AG04450 (cell line): ENCODE measurements at places on chromosomes 11 and 22.

DNA sequence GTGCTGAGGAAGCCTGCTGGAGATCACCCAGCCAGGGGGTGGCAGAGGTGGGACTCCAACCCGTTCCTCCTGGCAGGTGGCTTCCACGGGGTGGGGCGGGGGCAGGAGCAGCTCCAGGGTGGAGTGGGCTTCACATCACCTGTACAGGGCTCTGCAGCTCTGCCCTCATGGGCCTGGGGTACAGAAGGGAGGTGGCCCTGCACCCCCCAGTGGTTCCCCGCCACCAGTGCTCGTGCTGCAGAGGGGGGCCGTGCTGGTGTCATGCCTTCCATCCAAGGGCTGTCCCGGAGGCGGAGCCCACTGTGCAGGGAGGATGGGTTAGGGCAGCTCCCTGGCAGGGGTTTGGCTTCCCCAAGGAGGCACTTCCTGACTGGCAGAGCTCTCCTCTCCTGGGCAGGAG, 76.4 kb upstream of the SHISAL1 start:
- DNase-seq, result no peak

DNA sequence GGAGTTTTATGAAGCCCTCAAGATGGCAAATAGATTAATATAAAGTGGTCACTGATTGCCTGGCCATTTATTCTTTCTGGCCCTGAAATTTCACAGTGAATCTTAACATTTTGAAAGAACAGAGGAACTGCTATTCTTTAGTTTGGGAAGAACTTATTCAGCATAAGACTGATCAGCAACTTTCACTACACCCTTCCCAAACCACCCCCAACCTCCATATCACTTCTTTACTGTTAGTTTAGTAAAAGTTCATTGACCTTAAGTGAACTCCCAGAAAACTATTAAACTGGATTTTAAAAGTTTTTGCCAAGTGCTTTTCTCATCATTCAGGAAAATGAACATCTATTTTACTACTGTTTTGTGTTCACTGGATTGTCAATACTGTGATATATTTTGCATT, 77.4 kb downstream of the NARS2 start:
- no peak for DNase-seq

- no peak for DNase-seq
Observed at GRCh38 chr11:8229299-8230177, 34.1 kb downstream of the LMO1 start.

DNA sequence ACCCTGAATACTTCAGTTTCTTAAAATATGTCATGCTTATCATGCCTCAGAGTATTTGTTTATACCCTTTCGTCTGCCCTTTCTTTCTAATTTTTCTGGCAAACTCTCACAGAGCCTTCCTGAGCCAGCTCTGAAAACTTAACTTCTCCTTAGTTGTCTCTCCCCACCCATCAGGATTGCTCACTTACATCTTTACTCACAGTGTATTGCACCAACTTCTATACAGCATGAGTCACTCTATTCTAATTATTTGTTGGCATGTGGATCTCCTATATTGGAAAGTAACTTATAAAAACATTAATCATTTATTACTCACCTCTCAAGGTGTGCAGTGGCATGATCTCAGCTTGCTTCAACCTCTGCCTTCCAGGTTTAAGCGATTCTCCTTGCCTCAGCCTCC, 114.9 kb downstream of the FANCF start:
- no peak for DNase-seq

DNA sequence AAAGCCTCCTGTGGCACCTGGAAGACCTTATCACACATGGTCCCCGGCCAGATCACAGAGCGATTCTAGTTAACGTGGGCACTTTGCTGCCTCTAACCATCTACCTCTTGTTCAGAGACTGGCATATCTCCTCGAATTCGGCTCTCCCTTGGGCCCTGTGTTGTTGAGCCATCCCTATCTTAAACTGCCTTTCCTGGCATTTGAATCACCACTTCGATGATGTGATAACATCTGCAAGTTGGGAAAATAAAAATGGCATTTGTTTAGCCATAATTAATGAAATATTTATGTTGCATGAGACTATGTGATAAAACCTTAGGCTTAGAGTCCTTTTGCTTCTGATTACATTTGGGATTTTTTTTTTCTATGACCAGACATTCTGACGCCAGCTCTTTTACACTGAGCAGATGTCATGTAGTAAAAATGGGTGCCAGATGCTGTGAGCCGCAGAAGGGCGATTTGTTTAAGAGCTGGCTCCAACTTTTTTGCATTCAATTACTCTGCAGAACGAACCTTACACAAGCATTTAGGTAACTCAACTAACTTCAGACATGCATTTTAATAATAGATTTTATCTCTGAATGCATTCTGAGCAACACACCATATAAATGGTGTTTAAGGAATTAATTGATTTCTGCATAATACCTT, 58.5 kb upstream of the PARVA start:
- peak; percentile 75 for DNase-seq

DNA sequence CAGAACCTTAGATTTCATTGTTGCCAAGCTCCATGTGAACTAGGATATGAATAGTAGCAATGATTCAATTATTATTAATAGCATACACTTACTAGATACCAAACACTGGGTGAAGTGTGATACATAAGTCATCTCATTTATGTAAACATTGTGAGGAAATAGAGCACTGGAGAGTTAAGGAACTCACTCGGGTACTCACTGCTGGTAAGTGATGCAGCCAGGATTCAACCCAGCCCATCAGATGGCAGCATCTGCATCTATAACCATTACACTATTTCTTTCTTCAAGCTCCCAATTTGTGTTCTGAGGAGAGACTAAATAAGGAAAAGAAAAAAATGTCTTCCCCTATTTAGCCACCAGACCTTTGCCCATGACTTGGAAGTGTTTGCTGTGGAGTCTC, 10.2 kb upstream of the ALG8 start:
- DNase-seq, result peak; percentile 47

DNA sequence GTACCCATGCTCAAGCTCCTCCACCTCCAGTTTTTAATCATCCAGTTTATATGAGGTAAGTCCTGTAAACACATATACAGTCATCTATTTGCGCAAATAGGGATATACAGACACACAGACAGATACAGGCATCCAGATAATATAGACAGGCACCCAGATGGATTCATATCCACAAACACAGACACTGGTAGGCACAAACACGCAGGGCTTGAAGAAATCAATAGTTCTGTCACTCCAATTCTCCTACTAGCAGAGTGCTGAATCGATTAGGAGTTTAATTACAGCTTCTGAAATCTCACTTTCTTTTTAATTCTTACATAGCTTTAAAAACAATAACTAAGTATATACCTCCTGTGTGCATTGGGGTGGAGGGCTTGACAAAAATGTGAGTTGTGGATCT, 56.0 kb downstream of the INSC start:
- no peak for DNase-seq

DNA sequence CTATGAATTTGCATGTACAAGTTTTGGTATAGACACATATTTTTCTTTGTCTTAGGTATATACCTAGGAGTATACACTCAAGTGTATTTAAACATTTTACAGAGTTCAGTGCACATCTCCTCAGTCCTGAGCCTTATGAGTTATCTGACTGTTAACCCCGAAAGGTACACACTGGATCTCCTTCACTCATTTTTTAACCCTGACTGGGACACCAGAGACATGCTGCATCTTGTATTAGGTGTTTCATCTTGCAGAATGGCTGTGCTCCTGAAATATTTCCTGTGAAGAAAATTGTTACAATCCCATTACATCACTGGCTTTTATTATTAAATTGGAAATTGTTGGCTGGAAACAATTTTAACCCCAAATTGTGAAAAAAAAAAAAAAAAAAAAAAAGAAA, 15.3 kb downstream of the PARVA start:
- DNase-seq, result no peak

- DNase-seq, result no peak
Observed at GRCh38 chr11:76856106-76856505, 4.6 kb upstream of the ACER3 start.

DNA sequence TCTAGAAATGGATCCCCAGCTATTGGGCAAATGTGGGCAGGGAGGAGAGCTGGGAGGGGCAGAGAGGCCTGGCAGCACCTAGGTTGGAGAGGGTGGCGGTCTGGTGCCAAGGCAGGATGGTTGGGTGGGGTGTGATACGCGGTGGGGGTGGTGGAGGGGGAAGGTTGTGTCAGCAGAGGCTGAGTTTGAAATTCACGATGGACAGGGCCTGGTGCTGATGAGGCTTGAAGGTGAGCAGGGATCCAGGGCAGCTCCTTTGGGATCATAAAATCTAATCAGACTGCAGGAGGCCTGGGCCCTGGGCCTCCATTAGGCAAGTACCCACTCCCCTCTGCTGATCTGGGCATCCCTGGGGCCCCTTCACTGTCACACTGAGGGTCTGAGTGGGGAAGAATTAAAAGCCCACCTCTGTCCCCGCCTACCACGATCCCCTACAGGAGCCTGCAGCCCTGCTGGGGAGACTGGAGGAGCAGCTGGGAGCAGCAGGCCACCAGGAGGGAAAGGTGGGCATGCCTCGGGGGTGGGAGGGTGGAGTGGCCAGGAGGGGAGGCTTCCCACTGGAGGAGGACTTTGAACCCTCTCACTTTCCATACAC, 24.0 kb downstream of the IGLL1 start:
- DNase-seq, result no peak

DNA sequence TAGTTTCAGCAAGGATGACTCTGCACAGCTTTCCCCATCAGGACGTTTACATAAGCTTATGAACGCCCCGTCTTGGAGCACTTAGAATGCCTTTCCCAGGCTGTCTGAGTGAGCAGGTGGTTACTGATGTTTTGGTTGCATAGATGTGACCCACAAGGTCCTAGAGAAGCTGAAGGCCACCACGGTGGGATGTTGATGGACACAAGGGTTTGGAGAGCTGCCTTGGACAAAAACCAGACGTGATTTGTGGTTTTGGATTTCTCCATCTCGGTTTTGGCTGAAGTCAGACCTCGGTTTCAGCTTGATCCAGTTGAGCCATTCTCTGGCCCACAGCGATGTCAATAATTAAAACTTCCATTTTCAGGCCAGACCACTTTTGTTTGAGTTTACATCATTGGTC, 151.9 kb downstream of the LDLRAD3 start:
- DNase-seq, result no peak

DNA sequence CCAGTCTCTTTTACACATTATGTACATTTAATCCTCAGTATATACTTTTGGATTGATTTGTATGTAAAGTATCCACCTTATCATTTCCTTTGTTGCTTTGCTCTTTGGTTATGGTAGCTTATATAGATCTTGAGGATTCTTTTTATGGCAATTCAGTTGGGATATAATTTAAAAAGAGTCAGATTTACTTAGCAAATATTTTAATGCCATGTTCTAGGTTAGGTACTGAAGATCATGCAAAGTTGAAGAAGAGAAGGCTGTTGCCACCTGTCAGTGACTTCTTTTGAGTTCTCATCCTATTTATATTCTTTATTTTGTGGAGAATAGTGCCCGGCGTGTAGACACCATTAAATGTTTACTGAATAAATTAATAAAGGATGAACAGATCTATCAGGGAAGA, 279.7 kb downstream of the TMEM135 start:
- DNase-seq, result no peak

GRCh38 chr11:114466742-114467141, 27.5 kb downstream of the REXO2 start:
- DNase-seq, result no peak

DNA sequence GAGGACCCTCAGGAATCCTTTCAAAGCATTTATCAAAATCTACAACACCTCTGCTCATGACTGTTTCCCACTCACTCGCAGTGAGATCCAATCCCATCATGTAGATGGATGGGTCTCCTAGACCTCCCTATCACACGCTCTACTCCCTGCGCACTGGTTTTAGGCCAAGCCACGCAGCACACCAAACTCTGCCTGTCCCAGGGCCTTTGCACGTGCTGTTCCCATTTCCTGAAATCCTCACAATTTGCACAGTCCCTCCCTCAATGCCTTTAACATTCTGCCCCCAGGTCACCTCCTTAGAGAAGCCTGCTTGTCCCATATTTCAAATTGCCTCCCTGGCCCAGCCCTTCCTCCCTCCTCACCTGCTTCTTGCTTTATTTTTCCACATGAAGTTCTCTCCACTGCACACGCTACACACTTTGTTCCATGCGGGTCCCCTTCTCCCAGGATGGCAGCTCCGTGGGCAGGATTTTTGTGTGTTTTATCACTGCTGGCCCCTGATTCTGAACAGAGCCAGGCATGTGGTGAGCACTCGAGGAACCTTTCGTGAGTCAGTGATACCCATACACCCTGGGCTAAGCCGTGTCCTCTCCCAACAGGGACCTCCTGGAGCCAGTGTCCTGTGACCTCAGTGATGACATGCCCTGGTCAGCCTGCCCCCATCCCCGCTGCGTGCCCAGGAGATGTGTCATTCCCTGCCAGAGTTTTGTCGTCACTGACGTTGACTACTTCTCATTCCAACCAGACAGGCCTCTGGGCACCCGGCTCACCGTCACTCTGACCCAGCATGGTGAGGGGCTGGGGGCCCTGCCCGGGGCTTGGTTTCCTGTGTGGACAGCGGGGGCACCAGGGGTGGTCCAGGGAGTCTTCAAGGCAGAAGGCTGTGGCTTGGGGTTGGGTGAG, 12.2 kb downstream of the CSF2RB start:
- no peak for DNase-seq

GRCh38 chr11:44624761-44625221, 59.3 kb downstream of the CD82 start:
- no peak for DNase-seq

GRCh38 chr11:14932447-14932846, 39.7 kb downstream of the CALCA start:
- no peak for DNase-seq

GRCh38 chr22:28075358-28075981, 156.4 kb upstream of the PITPNB start:
- DNase-seq, result peak; percentile 42

DNA sequence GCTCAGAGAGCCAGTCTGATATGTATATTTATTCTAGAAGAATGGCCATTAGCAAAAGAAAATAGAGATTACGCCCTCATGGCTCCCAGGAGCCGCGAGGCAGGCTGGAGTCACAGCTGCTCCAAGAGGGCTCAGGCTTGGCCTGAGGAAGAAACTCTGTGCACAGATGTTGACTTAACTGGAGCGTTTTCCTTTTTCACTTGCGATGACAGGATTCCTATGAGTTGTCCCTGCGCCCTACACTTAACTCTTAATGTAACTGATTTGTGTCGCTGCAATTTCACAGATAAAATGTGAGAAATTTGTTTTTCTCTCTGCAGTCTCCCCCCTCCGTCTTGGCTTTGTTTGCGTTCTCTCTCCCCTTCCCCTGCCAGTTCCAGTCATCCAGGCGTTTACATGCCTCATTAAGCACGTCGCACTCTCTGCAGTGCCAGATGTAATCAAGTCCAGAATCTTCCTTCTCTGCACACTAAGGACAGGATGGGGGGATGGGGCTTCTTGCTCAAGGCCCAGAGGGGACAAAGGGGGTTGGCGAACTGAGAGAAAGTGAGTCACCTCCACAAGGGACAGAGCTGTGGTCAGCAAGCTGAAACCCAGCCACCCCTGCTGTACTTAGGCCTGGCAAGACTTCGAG, 1060.1 kb downstream of the NTM start:
- no peak for DNase-seq

DNA sequence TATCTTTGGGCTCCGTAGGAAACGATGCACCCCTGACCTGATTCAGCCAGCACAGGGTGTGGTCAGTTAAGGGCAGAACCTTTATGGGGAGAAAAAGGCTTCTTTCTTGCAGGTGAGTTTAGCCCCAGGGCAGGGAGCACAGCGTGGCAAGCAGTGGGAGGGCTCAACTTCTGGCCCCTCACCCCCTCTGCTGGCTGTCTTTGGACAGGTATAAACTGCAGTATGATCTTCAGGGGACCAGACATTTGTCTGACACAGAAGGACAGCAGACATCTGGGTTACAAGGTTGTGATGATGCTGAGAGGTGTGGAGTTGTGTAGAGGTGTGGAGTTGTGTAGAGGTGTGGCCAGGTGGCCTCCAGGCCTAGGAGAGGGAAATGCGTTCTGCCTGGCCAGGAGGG, 324.0 kb upstream of the PLET1 start:
- no peak for DNase-seq

GRCh38 chr11:124167826-124168231, 15.3 kb upstream of the OR10D3 start:
- DNase-seq, result no peak
